ENCODE measurements at places on chromosomes 5 and 9.

DNA sequence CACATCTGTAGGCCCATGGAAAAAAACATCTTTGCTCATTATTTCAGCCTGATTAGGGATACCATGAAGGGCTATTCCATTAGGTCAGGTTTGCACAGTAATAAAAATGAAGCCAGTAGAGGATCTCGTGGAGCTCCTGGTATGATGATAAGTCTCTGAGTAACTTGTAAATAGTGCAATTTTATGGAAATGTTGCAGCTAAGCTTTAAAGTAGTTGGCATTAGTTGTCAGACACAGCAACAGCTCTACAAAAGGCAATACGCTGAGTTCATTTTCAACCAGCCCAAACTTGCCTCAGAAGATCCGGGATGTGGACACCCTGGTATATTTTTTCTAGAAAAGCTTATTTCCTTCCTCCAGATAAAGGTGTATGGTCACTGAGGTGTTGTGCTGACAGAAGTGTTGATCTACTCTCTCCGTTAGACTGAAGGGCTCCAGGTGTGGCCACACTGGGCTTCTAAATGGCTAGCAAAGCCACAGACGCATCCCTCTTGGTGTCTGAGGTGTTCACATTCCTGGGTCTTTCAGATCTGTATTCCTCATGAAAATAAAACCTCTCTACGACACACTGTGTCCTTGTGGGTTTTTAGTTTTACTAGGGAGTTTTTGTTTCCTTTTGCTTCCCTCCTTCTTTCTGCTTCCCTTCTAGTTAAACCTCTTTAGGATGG is 141.6 kb downstream of the GHR start:
- DNase-seq, result no peak

DNA sequence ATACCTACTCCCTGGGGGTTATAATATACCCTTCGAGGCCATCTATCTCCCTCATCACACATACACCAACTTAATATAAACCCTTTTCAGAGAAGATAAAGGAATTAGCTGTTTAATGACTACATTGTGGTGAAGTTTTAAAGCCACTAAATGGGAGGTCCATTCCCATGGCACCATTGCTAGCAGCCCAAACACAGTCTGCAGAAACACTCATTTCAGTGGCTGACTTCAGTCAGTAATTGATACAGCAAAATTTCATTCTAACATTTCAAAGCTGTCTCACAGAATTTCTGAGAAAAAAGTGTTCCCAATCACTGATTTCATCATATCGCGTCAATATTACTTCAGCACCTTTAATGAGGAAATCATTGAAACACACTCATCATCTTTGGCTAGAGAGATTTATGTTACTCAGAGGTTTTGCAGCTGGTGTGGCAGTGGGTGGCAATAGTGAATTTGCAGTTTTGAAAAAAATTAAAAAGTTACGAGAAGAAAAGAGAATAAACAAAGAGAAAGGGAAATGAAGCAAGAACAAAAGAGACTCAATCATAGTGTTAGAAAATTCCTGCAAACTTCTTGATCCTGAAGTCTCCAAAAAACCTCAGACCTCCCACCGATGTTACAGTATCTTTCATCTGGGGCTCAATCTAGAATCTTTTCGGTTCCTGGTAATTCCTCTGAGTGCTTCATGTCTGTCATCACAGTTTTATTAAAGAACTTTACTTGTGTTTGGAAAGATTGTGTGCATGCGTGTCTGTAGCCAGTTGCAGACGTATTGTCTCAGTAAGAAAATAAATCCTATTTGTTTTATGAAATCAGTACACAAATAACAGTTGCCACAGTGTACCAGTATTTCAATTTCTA is 105.0 kb downstream of the ERCC6L2 start:
- DNase-seq, result no peak

DNA sequence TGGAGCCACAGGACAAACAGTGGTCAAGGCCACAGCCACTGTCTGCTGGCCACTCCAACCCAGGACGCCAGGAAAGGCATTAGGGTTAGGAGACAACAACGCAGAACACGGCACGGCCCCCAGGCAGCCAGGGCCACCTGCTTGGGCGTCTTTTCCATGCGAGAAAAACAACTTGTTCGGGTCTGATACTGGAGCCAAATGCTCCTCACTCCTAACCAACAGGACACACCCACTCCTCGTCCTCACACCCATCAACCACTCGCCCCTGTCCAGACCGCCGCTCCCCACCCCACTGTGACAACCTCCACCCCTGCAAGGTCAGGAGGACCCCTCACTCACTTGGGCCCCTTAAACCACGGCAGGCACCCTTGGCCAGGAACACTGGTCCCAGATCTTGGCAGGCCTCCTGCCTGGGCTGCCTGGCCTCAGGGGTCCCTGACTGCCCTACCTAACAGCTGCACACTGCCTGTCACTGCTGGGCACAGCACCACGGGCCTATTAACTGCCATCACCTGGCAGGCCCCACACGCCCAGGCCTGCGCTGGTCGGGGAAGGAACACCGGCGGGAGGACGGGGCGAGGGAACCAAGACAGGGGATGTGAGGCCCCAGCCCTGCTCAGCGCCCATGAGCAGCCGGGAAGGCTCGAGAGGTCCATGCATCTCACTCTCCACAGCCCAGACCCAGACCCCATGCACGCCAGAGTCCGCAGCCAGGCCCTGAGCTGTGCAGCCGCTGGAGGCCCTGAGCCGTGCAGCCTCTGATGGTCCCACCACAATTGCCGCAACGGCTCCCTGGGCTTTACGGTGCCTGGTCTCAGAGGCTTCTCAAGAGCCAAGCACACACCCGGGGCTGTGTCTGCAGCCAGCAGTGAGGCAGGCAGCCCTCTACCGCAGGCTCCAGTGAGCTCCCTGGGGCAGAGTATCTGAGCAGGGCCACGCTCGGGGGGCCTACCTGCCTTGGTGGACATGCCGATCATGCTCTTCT is 13.8 kb downstream of the CLPTM1L start:
- DNase-seq, result no peak

DNA sequence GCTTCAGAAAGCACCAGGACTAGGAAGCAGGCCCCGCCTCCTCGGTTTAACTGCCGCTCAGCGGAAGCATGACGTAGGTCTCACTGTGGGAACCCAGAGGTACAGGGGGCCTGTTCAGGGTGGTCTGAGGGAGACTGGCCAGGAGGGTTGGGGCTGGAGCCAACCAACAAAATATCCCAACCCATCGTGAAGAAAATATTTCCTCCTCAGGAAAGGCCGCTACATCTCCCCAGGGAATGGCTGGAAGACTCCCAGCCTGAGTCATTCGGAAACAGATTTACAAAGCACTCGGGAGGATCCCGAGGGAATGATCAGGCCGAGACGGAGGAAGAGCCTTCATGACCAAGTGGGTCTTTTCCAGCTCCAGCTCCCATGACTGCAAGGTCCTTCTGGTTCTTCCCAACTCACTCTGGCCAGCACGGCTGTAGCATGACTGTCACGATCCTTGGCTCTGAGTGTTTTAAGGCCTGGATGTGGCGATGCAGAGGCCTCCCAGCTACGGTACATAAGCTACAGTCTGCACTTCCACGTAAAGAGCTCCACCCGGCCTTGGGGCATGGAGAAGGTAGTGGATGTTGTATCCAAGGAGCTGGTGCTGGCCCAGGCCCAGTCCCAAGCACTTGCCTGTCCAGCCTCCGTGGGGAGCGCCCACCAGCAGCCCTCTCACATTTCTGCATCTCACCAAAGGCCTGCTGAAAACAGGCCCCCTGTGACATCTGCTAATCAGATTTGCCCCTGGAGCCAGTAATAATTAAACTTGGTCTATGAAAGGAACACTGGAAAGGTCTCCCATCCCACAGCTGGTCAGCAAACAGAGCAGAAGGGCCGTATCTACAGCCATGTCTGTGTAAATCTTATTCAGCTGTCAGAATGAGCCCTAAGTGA is 100.6 kb downstream of the LHFPL2 start:
- DNase-seq, result no peak

- no peak for DNase-seq
These were observed 28.8 kb downstream of the PDE4D start for GRCh38 chr5:59864718-59865117.

DNA sequence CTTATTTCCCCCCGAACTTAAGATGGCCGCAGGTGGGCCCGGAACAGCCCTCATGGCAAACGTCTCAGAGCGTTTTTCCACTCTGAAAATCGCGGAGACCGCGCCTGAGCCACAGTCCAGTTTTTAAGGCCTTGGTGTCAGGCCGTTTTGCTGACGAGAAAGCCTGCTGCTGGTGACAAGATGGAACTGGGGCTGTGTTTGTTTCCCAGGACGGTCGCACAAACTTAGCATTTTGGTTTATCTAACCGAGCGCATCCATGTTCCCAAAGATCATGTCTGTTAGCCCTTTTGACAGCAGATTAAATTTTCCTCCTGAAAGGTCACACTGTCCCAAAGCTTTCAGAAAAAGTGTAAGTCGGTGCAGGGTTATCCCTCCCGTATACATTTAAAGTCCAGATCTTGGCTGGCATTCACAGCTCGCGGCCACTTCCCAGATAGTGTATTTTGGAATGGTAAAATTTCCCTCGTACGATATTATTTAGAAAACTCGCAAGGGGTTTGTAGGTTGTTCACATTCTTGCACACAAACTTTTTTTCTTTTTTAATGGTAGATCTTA is 812 bp downstream of the SREK1 start:
- no peak for DNase-seq

DNA sequence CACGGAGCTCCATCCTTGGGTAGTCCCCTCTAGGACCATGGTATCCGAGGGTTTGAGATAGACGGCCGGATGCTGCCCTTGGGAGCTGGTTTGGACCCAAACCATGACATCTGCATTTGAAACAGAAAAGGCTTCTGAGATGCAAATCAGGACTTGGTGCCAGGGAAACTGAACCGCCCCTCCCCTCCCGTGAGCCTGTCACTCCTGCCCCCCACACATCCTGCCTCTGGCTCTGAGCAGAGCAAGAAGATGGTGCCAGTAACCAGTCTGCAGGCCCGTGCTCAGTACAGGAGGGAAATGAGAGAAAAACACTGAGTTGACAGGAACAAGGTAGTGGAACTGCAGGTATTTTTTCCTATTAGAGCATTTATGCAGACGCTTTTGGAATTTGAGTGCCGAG is 18.6 kb downstream of the ARPC5L start:
- DNase-seq, result no peak

GRCh38 chr5:124920909-124921666 is 174.6 kb upstream of the ZNF608 start:
- DNase-seq, result no peak

GRCh38 chr5:129125819-129126218 is 31.3 kb downstream of the ISOC1 start:
- peak; percentile 43 for DNase-seq

- DNase-seq, result no peak
These were observed 71.3 kb upstream of the PPP1R2B start for GRCh38 chr5:156778752-156779151.

DNA sequence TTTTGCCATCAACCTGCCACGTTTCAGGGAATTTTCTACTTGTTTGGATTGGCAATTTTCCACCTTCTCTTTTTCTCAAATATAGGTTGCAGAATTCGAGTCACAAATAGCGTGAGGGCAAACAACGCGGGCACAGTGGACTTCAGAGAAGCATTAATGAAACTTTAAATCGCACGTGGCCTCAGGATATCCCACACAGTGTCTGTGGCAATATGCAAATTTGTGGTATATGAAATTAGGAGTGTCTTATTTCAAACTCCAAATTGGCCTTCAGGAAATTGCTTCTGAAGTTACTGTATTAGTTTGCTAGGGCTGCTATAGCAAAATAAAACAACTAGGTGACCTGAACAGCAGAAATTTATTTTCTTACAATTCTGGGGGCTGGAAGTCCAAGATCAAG is 91.2 kb downstream of the MTRR start:
- DNase-seq, result no peak

GRCh38 chr5:148790545-148791333 is 35.7 kb upstream of the ADRB2 start:
- DNase-seq, result no peak

DNA sequence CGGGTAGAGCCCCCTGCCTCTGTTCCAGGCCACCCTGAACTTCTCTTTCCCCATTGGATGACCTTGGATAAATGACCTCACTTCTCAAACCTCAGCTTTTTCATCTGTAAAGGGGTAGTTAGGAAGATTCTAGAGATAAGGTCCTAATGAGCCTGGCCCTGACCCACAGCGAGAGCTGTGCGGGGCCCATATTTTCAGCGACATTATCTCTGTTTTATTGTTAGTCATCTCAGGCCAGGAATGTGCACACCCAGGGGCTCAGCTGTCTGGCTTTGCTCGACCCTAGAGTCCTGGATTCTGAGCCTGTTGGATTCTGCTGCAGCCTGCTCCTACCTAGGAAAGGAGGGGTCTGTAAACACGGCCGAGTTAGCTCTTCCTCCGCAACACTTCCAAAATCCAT is 81.2 kb upstream of the LMX1B start:
- DNase-seq, result no peak

DNA sequence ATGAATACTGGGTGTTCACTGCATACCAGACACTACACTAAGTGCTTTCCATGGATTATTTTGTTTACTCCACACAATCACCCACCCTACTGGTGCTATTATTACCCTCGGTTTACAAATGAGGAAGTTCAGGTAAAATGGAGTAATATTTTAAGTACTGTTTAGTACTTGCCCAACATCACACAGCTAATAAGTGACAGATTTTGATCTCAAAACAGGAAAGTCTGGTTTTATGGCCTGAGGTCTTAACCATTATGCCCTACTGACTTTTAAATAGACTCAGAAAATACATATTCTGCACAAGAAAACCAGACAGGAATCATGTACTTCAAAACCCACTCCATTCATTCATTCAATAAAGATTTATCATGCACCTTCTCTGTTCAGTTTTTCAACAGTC is 431.0 kb upstream of the TLE4 start:
- DNase-seq, result no peak

GRCh38 chr9:127181315-127181580 is 58.8 kb upstream of the ANGPTL2 start:
- DNase-seq, result no peak

DNA sequence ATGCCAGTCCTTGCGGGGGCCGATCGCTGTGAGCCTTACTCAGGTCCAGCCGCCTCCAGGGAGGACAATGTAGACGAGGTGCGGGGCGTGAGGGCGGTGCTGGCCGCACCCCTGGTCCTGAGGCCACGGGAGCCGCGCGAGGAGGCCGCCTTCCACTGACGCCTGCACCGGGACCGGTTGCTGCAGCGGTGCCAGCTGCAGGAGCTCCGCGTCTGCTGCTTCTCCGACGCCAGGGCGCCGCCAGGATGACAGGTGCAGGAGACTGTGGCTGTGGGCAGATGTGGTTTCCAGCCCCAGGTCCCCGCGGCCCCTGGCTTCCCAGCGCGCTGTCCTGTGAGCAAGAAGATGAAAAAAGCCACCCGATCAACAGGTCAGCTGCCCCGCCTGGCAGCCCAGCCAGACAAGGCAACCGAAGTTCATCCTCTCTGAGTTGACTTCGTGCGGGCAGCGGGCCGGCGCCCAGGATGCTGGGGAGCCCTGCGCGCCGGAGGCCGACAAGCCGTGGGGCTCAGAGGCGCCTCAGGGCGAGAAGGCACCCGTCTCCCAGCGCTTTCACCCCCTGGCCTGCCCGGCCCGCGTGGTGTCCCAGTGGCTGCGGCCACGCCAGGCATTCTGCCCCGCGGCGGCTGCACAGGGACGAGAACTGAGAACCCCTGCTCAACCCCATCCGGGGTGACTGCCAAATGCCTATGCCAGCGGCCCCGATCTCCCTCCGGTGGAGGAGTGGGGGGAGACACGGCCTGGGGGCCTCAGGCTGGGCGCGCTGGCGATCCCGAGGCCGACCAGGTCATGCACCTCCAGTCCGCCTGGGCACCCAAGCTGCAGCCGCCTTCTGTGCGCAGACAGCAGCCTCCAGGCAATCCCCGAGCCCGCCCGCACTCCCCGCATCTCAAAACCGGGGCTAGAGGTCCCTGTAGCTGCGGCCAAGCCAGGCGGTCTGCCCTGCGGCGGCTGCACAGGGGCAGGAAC is 43.4 kb upstream of the BICD2 start:
- no peak for DNase-seq

- no peak for DNase-seq
These were observed 127.6 kb upstream of the RPS23 start for GRCh38 chr5:82405618-82406204.

Data from GM12878 (cell line).